ENCODE measurements at places on chromosomes 7 and 10.
A peak's percentile ranks its signal among the peaks of the same experiment; 100 is the strongest.

DNA sequence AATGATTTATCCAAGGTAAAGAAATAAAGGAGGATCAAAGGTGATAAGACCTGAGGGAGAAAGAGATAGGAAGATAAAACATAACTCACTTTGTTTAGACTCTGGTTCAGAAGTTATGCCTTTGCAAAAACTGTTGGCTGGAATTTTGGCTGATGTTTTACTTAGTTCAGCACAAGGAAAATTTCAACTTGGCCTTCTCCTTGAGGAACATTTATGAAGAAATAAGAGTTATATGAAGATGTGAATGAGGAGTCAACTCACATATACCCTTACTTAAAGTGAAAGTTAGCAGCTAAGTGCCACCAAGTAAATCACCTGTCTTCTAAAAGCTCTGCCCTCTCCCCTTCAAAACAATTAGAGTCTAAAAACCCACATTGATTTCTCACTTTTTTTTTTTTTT is 39.7 kb upstream of the COL1A2 start:
- DNase-seq, result no peak

GRCh38 chr10:42753126-42753506 is 29.5 kb upstream of the BMS1 start:
- DNase-seq, result peak; percentile 26

- no peak for DNase-seq
These were observed 10.7 kb downstream of the LZTS2 start for GRCh38 chr10:101010329-101010728.

GRCh38 chr10:60816628-60817397 is 38.5 kb downstream of the CDK1 start:
- peak; percentile 29 for DNase-seq

GRCh38 chr7:134645935-134646334 is 718 bp upstream of the BPGM start:
- DNase-seq, result peak; percentile 46

DNA sequence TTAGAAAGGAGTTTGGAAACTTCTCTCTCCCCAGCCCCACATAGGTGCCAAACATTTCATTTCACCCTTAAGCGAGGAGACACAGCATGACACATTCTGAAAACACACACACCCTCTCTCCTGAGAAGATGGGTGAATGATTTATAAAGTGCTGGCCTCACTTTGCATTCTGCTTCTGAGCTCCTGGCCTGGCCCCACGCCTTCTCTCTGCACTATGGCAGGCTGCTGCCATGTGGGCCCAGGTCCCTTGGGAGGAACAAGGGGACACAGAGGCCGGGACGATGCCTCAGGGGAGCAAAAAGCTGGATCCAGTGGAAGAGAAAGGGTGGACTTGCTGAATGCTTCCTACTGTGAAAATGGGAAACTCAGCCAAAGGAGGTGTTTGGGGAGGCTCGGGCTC is 56.0 kb downstream of the CPXM2 start:
- no peak for DNase-seq

- DNase-seq, result no peak
These were observed 101.5 kb downstream of the FOXL3 start for GRCh38 chr7:391411-391951.

GRCh38 chr10:125144693-125145623 is 15.4 kb downstream of the CTBP2 start:
- peak; percentile 10 for DNase-seq

DNA sequence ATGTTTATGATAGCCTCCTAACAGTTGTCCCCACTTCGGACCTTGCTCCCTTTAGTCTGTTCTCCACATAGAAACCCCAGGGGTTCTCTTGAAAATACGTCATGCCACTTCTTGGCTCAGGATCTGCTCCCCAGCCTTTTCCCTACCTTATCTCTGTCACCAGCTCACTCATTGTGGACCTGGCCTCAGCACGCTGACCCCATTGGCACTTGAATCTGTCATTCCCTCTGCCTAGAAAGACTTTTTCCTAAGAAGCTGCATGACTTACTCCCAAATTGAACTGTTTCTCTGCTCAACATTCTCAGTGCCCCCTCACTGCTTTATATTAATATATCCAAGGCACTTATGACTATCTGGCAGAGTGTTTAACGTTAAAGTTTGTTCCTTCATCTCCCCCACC is 8.4 kb downstream of the EPDR1 start:
- no peak for DNase-seq

DNA sequence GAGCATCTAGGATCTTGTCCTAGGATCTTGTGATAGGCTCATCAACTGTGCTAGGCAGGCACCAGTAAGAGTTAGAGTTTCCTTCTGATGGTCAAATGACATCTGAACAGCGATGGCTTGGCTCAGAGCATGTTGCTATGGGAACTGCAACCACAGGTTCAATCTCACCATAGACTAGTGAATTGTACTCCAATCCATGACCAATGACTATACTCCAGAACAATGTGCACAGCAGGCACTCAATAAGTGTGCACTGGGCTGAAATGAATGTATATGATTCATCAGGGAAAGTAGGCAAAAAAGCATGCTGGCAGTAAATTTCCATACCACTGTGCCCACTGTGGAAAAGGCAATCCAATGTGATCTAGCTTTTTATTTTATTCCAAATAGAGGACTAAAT is 163.6 kb upstream of the HPS1 start:
- DNase-seq, result no peak

DNA sequence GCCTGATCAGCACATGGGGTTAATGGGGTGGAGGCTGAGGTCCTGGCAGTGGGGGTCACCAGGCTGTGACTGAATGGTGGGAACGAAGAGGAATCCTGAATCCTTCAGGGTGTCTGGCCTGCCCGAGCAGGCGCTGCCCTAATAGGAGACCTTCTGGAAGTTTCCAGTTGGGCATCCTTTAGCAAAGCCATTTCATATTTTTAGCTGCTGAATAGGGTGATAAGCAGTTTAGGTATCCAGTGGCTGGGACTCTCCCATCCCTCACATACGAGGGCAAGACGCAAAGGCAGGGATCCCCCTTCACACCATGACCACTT is 159.3 kb downstream of the SH3PXD2A start:
- no peak for DNase-seq

DNA sequence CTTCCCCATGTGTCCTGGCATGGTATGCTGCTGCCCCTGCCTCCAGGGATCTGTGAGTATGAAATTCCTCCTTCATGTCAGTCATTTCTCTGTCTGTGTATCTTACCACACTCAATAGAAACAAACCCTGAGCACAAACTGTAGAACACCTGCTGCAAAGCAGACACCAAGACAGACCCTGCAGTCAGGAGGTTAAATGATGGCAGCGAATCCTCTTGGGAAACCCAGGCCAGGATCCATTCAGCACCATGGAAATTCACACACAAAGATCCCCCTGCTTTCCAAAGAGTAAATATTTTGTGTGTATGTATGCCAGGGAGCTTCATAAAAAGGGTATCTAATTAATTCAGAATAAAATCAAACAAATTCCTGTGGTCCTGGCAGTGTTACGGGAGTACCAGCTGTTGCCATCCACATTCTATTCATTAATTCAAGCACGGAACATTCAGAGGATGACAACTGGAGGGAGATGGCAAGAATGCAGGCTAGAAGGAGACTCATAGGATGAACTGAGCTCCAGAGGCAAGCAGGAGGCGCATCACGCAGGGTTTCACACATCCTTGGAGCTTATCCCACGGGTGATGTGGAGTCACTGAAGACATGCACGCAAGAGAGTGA is 14.8 kb downstream of the ITIH5 start:
- DNase-seq, result no peak

GRCh38 chr7:3146571-3147226 is 103.0 kb upstream of the CARD11 start:
- no peak for DNase-seq

- no peak for DNase-seq
These were observed 53.7 kb downstream of the BLNK start for GRCh38 chr10:96217711-96218110.

DNA sequence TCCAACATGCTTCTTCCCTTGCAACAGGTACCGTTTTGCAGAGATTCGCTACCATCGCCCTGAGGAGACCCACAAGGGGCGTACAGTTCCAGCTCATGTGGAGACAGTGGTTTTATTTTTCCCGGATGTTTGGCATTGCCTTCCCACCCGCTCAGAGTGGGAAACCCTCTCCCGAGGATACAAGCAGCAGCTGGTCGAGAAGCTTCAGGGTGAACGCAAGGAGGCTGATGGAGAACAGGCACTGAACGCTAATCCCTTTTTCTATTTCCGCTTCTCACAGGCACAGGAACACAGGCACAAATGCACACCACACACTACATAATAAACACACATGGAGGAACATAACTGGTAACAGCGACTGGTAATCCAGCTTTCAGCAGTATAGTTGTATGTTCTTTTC is 35.2 kb downstream of the CCAR1 start:
- no peak for DNase-seq

- no peak for DNase-seq
These were observed 140.4 kb downstream of the ELFN1 start for GRCh38 chr7:1810521-1810920.

DNA sequence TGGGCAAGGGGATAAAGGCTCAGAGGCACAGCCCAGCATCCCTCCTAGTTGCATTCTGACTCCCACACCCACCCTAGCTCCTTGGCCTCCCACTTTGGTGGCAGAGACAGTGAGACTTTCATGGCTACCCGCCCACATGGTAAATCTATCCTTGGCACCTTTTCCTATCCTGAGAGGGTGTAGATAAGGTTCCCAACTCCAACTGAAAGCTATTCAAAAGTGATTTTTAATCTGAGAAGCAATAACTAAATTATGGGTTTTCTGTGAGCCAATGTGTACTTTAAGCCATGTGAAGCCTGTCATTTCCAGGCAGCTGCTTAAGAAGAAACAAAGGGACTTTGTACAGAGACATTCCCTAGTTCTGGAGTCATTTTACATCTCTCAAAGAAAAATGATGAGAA is 9.1 kb downstream of the LAMB1 start:
- peak; percentile 50 for DNase-seq

Data from NCI-H1092 treated with DMSO at 0.1 percent for 48 hours (cell line).